ENCODE measurements at places on chromosomes 4 and X. TPM values are rescaled to one million over a fixed set of nuclear protein-coding genes. Genes with fewer than 3 reads are reported as not detected.

GRCh38 chrX:46398874-46399273, 146.3 kb downstream of the ZNF674 start:
- H3K4me3 ChIP-seq: no peak overlapping the region
- DNase-seq: no peak
- no peaks in the 10 kb centered on the region for H3K4me1 ChIP-seq
- H3K27me3 ChIP-seq: no peaks in the 10 kb centered on the region

DNA sequence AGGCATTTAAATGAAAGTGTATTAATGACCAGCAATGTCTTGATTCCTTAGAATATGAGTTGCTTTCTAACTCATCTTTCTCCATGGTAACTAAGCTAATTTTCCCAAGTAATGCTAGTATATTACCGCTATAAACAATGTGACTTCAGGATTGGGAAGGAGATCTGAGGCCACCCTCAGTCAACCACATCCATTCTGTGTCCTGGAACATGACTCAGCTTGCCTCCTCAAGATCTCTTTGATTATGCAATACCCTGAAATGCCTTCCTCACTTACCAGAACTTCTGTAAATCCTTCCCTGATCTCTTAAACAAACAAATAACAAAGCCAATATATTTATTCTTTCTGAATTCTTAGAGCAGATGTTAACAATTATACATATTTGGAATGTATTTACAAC, 1495.5 kb downstream of the PCDH18 start:
- DNase-seq: no peak
- no peaks in the 10 kb centered on the region for H3K27me3 ChIP-seq
- no peaks in the 10 kb centered on the region for H3K36me3 ChIP-seq
- H3K4me1 ChIP-seq: no peaks in the 10 kb centered on the region
- no peak overlapping the region for H3K27ac ChIP-seq

MAGEB1 gene
- not detected for total RNA-seq

GRCh38 chrX:46707274-46707965, 51.5 kb downstream of the SLC9A7 start:
- no peak for DNase-seq
- H3K27ac ChIP-seq: no peak overlapping the region
- peaks cover 10% of the 10 kb centered on the region for H3K4me1 ChIP-seq
- no peaks in the 10 kb centered on the region for H3K27me3 ChIP-seq
